ENCODE measurements at places on chromosomes 16 and 17.

GRCh38 chr17:55735731-55736405 is 13.2 kb upstream of the TMEM100 start:
- no peak for DNase-seq

DNA sequence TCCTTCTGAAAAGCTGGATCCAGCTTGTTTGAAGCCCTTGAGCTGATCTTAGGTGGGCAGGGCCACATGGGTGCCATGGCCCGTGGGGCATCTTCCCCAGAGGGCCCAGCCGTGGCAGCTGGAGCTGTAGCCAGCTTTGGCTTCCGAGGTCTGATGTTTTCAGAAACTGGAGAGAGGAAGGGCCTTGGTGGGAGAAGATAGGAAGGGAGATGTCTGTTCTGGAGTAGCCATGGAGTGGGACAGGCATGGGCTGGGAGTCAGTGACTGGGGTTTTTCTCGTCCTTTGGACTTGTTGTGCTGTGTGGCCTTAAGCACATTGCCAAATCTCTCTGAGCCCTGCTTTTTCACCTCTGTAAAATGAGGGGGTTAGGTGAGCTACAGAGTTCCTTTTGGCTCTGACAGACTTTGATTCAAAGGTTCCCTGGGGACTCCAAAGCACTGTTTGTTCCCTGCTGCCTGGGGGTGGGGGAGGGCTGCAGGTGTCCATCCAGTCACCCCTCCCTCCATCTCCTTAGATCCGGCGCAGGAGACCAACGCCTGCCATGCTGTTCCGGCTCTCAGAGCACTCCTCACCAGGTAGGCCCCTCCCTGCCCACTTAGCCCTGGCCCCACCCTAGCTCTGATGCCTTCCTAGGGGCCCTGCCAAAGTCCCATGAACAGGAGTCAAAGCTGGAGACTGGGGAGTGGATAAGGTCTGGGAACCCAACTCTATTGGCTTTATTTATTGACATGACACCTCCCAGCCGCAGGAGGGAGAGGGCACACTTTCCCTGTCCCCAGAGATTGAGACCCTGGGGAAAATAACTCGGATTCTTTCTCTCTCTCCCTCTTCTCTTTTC is 2.1 kb downstream of the PPP1R1B start:
- DNase-seq, result no peak

- DNase-seq, result no peak
These were observed 833 bp upstream of the BCAR1 start for GRCh38 chr16:75252049-75252864.

GRCh38 chr16:58449768-58450167 is 50.2 kb upstream of the NDRG4 start:
- no peak for DNase-seq

- DNase-seq, result no peak
These were observed 491 bp downstream of the USP7 start for GRCh38 chr16:8963010-8963820.

DNA sequence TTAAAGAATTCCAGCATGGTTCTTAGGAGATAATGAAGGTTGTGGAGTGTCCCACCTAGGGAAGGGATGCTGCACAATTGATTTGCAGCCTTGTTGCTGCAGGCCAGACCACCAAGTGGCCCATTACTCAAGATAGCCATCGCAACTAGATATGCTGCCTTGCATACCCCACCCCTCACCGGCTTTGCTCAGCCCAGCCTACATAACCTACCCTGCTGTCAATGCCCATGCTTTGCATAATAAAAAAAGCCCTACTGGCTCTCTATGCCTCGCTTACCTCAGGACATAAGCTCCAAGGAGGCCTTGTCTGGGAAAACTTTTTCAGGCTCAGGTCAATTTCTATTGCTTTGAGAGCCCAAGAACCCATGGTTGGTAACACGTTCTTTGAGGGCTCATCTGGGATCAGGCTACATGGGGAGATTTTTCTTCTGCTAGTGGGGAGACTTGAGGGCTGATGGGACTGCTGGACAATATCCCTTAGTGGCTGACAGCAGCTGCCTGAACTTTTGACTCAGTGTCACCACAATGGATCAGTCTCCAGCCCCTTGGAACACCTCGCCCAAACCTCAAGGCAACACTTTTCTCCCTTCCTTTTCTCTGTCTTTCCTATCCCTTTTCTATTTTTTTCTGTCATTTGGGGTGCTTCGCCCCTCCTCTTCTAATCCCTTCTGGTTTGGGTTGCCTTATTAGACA is 38.3 kb downstream of the SCPEP1 start:
- DNase-seq, result no peak

DNA sequence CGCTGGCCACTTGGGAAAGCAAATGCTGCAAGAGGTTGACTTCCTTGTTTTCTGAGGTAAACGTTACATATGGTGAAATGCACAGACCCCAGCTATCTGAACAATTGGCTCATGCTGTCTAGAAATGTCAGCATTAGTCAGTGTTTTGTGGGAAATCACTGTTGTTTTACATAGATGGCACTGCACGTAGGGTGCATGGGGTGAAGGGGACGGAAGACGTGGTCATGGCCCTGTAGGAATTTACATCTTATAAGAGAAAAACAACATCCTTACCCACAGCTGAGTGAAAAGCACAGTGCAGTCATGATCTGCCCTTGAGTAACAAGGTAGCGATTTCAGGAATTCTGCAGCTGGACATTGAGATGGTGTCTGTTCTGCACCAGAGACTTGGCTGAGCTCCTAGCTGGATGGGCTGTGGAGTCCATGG is 15.2 kb downstream of the RPTOR start:
- DNase-seq, result no peak

DNA sequence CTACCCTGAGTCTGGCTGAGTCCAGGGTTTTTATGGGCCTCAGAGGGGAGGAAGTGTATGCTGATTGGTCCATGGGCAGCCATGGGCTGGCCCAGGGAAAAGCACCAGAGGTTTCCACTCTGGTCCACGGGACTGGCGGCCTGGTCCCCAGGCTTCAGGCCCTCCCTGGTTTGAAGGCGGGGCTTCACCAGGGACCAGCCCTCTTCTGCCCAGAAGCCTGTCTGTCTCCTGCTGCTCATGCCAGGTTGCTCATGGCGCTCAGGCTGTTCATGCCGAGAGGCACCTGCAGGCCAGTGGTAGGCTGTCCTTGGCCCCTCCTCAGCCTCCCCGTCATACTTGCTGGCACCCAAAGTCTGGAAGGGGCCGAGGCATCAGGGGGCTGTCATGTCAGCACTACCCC is 45.0 kb upstream of the CLEC19A start:
- DNase-seq, result no peak

DNA sequence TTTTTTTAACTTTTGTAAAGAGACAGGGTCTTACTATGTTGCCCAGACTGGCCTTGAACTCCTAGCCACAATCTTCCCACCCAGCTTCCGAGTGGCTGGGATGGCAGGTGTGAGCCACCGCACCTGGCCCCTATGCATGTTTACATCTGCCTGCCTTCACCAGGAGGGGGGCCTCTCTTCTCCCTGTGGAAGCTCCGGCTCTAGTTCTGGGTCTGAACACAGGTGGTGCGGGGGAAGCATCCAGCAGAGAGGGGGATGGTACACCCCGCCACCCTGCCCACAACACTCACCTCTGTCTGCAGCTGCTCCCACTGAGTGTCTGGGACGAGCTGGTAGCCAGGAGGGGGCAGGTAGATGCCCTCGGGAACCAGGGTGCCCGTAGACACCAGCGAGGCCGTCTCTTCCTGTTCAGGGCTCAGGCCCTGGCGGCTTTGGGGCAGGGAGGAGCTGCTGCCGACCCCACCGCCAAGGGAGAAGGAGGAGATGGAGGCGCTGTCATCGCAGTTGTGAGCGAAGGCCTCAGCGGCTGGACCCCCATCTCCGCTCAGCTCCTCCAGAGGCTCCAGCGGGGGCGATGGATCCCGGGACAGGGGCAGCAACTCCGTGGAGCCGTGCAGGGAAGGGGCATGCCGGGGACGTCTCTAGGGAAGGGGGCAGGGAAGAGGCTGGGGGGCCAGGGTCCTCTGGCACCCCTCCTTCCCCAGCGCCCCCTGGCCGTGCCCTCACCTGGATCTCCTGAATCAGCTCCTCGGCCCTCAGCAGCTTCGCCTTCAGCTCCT is 10.9 kb downstream of the RABEP2 start:
- no peak for DNase-seq

DNA sequence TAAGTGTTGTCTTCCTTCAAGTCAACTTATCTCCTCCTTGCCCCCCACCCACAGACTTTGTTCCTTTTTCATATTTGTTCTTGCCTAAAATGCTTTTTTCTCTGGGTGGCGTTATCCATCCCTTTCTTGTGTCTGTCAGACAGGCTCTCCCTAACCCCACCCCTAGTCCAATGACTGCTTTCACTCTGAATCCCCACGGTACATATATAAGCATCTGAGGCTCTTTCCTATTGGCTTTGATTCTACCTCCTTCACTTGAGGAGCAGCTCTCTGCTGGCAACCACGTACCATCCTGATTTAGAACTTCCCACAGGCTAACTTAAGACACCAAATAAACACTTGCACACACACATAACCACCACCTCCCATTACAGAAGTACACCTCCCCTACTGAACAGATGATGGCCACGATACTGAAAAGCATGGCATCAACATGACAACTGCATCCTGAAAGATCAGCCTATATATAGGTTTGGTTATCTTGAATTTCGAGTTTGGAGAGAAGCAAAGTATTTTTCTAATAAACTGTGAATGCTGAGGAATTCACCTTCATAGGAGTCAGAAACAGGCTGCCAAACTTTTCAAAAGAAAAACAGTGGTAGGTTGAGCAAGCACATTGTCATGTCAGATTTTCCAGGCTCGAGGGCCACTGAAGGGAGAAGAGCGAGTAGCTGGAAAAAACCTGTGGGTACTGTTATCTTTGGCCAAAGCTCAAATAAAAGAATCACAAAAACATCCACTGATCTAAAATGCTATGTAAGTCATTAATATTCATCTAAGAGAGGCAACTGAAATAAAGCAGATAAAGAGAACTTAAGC is 24.3 kb downstream of the STAT3 start:
- no peak for DNase-seq

Measured in cerebellar nuclear complex (tissue), 1 donor.